Activated CD4-positive, alpha-beta T cell treated with anti-CD3 and anti-CD28 coated beads, Interleukin-10, Interleukin-2, amounts not matched to agents 100 ng/mL and 50 ng/mL, durations not matched to agents 16 hours and 8 hours (primary cell): ENCODE measurements at places on chromosomes 7 and 10.
A peak's percentile ranks its signal among the peaks of the same experiment; 100 is the strongest.

DNA sequence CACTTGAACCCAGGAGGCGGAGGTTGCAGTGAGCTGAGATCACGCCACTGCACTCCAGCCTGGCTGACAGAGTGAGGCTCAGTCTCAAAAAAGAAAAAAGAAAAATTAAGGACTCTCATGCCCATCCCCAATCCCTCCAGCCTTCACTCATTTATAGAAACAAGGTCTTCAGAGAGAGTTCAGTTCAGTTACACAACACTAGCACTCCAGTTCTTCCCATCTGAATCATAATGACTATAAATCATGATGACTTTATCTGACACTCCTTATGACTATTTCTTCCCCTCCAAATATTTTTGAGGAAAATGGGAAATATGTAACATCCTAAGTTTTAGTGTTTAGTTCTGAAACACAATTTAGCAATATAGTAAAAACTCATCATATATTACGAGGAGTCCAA is 107.4 kb upstream of the LSM8 start:
- no peak for DNase-seq

DNA sequence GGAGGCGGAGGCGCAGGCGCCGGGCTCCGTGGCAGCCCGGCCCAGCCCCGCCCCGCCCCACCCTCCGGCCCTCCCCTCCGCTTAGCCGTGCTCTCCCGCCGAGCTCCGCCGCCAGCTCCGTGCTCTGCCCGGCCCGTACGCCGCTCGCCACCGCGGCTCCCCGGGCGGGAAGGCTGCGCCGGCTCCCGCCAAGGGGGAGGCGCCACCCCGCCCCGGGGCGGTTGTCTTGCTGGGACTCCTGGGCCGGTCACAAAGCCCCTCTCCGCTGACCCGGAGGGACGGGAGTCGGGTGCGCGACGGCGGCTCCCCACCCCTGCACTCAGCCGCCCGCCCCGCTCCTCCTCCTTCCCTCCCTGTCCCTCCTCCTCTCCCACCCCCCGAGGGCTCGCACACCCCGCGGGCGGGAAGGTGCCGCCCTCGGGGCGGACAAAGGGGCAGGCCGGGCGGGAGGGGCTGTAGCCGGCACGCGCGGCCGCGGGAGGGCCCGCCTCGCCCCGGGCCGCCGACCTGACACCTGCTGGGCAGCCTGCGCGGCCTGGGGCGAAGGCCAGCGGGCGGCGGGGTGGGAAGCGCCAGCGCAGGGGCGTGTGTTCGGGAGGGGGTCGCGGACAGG is 11.5 kb upstream of the SP8 start:
- DNase-seq: peak; percentile 28

DNA sequence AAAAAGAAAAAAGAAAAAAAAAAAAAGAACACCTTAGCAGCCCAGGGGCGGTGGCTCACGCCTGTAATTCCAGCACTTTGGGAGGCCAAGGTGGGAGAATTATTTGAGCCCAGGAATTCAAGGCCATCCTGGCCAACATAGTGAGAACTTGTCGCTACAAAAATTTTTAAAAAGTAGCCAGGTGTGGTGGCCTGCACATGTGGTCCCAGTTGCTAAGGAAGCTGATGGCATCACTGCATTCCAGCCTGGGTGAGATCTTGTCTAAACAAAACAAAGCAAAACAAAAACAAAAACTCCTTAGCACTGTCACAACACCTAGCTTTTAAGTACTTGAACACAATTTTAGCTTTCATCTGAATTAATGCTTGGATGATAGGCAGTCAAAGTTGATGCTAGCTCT is 86.3 kb upstream of the MKLN1 start:
- no peak for DNase-seq

DNA sequence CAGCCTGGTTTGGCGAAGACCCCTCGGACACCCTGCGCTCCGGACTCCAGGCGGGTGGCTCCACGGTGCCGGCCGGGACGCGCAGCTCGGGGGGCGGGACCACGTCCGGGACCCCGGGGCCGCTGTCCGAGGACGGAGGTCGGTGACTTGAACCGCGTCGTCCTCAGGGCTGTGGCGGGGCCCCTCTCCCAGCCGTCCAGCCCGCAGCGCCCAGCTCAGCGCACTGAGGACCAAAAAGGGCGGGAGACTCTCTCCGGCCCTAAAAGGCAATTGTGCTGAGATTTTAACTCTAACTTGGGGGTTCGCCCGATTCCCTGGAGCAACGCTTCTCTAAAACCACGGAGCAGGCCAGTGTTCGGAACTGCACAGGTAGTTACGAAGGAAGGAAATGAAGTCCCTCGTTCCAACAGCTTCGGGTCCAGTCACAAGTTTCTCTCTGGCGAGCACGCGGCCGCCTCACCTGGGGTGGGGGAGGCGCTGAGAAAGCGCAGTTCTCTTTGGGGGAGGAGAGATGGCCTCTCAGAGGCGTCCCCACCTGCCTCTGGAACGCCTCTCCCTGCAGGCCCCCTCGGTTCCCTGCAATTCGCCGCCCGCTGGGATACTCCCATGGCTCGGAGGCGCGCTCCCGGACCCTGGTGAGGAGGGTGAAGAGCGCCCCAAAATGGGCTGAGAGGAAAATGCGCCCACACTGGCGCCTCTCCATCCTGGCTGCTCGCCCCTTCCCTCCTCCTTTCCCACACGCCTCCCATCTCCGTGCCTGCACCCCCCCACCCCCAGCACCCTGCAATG is 352.7 kb downstream of the DNAJB6 start:
- DNase-seq: no peak

DNA sequence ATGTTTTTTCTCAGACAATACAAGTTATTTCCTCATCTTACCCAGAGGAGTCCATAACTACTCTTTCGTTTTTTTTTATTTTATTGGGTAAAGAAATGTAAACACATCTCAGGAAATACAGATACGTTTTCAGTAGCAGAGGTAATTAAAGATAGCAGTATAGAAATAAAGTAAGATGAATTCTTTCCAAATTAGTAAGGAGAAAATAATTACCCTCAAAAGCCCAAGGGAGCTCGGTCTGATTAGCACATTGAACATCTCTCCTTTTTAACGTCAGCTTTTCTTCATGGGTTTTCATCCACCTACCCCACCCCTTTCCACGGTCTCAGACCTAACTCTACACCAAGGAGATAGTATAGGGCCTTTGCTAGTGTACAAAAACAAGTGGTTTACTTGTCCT is 294.2 kb downstream of the GRID1 start:
- DNase-seq: no peak

DNA sequence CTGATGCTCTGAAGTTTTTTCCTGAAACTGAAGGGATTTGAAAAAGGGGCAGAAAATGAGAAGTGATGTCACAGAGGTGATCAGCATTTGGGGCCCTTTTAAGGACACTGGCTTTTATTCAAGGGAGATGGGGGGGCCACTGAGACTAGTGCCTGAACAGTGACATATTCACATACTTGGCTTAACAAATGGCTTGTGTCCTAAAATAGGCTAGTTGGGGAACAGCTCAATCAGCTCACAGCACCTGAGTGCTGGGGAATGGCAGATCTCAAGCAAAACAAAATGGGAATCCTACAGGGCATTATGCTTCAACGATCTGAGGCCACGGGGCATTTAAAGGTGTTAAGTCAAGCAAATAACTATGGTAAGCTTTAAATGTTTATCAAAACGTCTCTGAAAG is 90.1 kb downstream of the UBE2H start:
- no peak for DNase-seq

DNA sequence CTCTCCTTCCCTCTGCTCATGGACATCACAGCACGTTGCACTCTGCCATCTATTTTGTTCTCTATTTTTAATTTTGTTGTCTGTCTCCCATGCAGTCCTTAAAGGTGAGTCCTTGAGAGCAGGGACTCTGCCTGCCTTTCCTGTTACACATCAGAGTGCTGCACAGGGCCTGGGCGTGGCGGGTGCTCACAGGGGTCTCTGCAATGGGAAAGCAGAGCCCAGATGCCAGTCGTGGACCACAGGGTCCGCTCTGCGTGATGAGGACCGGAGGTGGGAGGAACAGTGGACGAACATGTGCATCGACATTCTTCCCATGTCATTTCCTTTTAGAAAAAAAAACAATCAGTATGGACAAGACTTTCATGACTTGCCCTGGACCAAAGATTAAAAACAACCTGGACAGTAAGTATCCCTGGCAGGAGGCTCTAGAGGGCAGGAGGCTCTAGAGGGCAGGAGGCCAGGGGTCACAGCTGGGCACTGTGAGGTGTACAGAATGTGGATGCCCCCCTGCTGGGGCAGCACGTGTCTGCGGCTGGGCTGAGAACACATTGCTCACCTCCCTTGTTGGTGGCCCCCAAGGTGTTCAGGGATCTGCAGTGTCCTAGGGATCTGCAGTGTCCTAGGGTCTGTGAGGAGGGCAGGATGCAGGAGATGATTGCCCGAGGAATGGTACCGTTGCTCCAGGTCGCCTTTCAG is 29.6 kb upstream of the ZNF488 start:
- DNase-seq: no peak

GRCh38 chr7:67452516-67453026 is 455.9 kb downstream of the TYW1 start:
- DNase-seq: no peak

- no peak for DNase-seq
These were observed 66.8 kb downstream of the LRMDA start for GRCh38 chr10:75497997-75498883.
